ENCODE measurements at places on chromosomes 6 and 20.
A peak's percentile ranks its signal among the peaks of the same experiment; 100 is the strongest.

- DNase-seq = peak; percentile 39
Observed at GRCh38 chr20:7085467-7085866, 318.0 kb downstream of the BMP2 start.

DNA sequence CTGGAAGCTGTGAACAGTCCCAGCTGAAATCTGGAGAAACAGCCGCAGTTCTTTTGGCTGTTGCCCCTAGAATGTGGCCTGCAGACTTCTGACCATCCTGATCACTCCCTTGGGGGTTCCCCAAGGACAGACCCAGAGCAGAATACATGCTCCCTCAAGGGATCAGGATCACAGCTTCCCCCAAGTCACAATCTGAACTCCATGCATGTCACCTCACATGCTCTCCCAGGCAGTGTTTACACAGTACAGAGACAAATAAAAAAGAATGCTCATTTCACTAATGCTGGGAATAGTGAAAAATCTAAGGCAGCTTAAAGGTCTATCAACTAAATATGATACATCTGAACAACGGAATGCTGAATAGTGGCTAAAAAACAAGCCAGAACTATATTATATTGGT lies 20.5 kb downstream of the SPAG4 start:
- no peak for DNase-seq

GRCh38 chr6:161462148-161462547 lies 188.3 kb upstream of the AGPAT4 start:
- DNase-seq = no peak

DNA sequence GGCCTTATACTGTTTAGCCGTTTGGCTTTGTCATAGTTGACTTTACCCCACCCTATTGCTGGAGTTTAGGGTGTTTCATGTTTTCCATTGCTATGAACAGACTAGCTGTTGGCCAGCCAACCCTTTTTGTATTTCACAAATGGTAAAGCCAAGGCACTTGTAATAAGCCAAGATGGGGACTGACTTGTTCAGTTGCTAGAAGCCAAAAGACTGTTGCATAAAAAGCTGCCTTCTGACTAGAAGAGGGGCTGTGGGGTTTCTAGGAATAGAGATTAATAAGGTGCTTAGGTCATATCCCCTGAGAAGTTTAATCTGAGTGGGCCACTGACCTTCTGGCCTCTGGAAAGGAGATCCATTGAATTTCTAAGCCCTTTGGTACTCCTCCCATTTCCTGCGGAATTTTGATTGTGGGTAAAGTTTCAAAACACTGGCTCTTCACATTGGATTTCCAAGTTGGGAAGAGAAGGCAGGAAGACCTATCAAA lies 211.1 kb downstream of the PLCB4 start:
- no peak for DNase-seq

DNA sequence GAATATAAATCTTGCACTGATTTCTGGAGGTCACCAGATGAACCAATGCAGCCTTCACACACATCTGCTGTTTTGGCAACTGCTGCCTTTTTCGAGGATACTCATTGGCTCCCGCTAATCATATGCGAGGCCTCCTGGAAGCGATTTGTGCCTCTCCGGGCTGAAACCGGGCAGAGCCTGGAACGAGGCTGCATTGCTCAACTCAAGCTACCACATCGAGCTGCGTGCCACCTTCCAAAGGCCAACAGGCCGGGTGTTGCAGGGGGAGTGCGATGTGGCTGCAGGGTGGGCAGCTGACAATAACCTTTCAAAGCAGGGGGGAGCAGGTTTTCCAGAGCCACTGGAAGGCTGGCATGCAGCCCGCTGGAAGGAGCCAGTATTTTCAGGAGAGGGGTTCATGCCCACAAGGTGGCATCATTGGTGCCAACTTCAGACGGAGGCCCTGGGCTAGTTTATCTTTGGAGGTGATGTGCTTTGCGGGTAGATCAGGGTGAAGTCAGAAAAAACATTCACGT lies 122.6 kb upstream of the IFNGR1 start:
- no peak for DNase-seq

DNA sequence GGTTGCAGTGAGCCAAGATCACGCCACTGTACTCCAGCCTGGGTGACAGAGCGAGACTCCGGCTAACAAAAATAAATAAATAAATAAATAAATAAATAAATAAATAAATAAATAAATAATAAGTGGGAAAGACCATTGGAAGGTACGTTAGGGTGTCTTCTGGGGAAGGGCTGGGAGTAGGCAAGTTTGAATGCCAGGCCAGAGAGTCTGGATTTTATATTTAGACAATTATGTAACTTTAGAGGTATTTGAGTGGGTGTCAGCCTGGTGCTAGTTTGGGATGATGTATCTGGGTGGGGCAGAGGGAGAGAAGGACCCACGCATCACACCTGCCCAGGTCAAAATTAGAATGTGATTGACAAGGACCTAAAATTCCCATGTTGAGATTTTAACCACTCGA lies 108.5 kb upstream of the PRND start:
- DNase-seq = no peak

DNA sequence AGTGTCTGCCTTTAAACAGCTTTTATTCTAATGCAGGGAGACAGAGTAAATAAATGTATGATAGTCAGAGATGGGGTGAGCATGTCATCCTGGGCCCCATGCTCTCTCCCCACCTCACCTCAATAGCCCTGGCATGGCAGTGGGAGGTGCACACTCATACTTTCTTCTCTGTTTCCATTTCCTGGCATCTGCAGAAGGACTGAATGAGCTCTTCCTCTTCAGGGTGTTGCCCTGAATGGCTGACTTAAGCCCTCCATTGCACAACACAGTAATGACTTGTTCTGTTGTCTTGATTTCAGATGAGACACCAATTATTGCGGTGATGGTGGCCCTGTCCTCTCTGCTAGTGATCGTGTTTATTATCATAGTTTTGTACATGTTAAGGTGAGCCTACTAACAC lies 57.0 kb upstream of the GNRH2 start:
- DNase-seq = peak; percentile 26

DNA sequence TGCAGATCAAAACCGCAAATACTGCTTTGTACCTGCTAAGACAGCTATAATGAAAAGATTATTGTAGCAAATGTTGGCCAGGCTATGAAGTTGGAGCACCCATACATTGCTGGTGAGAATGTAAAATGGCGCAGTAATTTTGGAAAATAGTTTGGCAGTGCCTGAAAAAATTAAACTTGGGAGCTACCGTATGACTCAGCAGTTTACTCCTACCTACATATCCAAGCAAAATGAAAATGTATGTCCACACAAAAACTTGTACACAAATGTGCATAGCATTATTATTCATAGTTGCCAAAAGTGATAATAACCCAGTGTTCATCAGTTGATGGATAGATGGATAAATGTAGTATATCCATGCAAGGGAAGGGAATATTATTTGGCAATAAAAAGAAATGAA lies 13.3 kb downstream of the DSTN start:
- no peak for DNase-seq

- DNase-seq = no peak
Observed at GRCh38 chr6:105824732-105825131, 261.4 kb upstream of the PRDM1 start.

- DNase-seq = no peak
Observed at GRCh38 chr6:26183237-26183580, 96.0 kb downstream of the HFE start.

DNA sequence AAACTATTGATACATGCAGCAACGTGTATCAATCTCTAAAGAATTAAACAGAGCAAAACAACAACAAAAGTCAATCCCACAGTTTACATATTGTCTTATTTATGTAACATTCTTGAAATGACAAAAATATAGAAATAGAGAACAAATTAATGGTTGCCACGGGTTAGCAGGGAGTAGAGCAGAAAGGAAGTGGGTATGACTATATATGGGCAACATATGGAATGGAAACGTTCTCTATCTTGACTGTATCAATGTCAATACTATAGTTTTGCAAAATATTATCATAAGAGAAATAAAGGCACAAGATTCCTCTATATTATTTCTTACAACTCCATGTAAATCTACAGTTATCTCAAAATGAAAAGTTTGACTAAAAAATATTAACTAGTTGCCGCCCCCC lies 12.8 kb downstream of the AK9 start:
- DNase-seq = no peak
